Inflammatory macrophage treated with lipopolysaccharide for 4 hours (primary cell): ENCODE measurements at places on chromosomes 1 and 21.

DNA sequence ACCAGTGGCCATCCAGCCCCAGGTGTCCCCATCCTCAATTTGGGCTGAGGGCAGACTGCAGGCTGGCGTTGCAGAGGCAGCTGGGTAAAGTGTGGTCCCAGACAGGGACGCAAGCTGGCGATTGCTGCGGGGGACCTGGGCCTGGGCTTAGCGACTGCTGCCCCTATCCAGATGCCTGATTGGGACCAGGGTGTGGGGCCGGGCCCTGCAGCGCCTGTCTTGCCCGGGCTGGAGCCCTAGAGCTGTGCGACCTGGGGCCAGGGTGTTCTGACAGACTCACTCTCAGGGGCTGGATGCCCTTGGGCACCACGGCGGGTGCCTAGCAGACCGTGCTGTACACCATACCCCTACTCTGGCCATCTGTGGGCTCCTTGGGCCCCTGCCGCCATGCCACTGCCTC, 16.2 kb upstream of the FAAP20 start:
- no peak for DNase-seq

DNA sequence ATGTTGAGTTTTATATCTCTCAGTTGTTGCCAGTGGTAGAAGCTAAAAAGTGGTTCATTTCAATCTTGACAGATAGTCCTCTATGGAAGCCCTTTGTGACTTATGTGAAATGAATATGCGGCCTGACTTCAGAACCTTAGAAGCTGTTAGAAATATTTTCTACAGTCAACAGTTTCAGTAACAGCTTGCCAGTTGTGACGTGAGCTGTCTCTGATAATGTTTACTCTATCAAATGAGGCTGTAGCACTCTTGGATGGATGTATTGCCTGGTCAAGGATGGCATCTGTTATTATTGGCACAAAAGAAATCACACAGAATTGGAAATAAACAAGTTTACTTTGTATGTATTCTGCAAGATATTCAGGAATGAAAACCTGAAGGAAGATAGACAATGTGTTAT, 31.9 kb downstream of the SNX7 start:
- no peak for DNase-seq

DNA sequence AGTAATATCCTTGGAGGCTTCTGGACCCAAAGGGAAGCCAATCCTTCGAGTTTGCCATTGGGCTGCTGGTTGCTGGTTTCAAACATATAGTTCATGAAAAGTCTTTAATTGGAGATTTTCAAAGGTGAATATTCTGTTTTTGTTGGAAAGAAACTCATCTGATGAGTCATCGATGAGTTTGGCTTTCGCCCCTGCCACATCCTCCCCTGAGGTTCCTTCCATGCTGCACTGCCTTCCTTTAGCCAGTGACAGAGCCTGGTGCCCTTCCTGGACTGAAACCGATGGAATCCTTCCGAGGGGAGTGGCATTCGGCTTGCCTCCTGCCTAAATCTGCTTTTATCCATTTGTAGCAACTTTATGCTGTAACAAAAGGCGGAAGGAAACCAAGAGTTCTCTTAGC, 550.0 kb downstream of the KIF26B start:
- no peak for DNase-seq

DNA sequence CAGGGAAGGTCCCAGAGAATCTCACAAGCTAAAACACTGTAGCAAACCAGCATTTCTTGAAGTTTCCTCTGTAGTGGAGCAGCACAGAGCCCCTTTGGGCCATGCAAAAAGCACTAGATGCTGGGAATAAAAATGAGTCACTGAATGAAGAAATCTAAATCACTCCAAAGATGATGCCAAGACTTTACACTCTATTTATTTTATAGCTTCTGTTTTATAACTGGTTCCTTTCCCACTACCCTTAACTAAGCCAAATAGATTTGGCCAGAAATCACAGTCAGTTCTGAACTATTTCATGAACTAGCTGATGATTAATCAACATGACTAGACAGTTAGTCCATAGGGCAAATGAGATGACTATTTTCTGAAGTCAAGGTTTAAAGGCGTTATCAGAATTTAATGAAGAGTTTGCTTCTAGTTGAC, 89.5 kb downstream of the SCMH1 start:
- no peak for DNase-seq

- DNase-seq: no peak
Observed at GRCh38 chr1:172777767-172778166, 118.9 kb downstream of the FASLG start.

DNA sequence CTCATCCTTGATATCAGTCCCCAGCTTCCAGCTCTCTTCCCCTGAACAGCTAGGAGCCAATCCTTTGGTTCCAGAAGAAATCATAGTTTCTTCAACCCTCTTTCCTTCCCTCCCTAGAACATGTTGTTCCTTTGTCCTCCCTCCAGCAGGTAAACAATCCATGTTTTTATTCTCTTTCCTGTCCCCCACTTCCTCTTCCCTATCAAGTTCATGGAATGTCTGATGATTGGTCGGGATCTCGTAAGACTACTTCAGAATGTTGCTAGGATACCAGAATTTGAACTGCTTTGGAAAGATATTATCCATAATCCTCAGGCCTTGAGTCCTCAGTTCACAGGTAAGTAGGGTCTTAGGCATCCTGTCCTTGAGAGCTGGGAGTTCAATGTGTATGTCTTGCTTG, 23.1 kb upstream of the SLC27A3 start:
- no peak for DNase-seq

DNA sequence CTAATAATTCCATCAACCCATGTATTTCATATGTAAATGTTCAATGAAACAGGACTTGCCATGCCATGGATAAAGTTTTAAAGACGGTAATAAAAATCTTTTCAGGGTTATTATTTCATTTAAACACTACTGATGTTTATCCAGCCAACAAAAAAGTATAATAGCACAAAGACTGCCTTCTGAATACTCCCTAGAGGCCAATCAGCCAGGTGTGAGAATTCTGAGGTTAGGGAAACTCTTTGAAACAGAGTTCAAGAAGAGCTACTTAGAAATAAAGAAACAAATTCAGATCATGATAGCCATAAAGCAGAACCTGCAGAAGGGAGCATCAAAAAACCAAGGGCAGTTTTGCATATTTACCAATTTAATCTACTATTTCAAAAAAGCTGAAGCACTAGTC, 48.7 kb downstream of the AKT3 start:
- no peak for DNase-seq

DNA sequence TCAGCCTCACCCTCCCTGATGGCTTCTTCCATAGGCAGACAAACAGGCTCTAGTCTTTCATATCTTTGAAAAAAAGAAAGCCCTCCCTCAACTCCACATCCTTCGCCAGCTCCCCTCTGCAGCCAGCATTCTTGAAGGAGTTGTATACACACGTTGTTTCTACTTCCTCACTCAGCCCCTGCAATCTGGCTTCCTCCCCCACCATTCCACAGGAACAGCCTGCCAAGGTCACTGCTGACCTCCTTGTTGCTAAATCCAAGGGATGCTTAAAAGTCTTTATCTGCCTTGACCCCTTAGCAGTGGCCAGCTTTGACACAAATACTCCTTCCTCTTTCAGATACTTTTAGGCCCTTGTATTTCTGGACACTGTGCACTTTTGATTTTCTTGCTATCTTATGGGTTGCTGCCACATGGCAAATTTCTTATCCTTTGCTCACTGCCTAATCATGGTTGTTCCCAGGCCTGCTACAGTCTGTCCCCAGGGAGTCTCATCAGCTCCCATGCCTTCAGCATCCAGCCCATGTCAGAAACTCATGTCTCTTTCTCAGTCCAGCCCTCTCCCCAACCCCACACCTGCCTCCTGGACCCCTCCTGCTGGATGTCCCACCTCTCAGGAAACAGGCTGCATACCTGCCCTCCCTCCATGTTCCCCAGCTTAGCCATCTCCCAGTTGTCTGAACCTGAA, 8.3 kb downstream of the FAM229A start:
- no peak for DNase-seq

DNA sequence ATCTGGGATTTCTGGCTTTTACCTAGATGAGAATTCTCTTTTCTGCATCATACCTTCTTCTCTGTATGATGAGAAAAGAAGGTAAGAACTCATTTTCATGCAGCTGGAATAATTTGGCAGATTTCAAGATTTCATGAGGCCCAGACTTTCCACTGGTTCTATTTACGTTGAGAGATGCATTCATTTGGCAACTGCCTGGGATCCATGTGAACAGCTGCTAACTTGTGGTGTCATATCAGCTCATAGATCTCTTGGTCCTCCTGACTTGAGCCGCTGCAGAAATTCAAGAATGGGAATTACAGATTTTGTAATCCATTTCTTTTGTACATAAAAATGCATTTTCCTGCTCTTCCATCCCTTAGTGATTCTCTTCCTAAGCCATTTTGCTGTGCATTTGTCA, 17.1 kb upstream of the C1orf87 start:
- DNase-seq: no peak

DNA sequence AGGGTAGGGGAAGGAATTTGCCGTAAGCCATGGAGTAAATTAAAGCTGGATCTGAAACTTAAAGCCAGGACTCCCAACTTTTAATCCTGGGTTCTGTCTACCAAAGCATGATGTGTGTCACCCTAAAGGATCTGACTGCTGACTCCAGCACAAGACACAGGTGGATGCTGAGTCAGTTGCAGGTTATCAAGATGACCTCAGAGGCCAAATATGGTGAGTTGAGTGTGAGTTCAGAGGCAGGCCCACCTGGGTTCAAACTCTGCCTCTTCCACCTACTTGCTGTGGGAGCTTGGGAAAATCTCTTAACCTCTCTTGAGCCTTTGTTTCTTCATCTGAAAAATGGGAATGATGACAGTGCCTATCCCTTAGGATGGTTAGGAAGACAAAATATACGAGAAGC, 16.7 kb upstream of the LDLRAP1 start:
- no peak for DNase-seq

DNA sequence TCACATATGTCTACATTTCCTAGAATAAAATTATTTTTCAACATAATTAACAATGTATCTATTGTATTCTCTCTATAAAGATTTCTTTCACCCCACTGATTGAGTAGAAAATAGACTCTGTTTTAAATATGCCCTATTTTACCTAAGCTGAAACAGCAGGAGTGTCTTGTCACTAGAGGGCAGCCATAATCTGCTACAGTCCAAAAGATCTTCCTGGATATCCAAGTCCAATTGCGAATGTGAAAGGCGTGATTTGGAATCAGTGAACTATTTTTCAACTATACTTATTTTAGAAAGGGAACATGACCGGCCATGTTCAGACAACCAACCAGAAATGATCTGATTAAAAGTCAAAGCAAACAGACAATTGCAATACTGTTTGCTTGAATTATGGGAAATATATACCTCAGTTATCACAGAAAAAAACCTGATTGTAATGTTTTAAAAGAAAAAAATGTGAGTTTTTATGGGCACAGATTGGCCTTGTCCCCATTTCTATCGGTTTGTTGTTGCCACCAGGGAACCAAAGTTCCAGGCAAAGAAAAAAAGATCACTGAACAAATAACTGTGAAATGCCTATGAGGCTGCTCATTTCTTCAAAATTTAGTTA, 1211.0 kb upstream of the ADGRL4 start:
- no peak for DNase-seq

DNA sequence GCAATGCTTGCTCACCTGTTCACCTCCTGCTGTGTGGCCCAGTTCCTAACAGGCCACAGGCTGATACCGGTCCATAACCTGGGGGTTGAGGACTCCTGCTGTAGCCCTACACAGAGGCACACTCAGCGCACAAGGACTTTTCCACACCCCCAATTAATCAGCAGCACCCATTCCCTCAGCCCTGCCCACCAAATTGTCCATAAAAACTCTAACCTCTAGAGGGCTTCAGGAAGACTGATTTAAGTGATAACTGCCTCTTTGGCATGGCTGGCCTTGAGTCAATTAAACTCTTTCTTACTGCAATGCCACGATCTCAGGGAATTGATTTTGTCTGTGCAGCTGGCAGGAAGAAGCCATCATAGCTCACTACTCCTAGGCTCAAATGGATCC, 71.3 kb upstream of the MUTYH start:
- no peak for DNase-seq

DNA sequence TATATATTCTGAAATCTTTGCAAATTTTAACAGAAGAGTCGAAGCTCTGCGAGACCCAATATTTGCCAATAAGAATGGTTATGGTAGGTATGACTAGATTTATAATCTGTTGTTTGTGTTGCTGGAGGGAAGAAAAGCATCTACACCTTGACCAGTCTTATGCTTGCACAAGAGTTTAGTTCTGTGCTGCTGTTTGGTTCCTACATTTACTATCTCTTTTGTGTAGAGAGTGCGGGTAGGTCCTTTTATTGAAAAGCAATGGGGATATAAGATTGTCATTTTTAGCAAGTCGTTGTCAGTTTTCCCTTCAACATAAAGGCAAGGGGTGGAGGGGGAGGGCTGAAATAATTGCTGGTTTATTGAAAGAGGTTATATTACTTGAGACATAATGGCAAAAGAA, 396 bp downstream of the ELAVL4 start:
- no peak for DNase-seq

DNA sequence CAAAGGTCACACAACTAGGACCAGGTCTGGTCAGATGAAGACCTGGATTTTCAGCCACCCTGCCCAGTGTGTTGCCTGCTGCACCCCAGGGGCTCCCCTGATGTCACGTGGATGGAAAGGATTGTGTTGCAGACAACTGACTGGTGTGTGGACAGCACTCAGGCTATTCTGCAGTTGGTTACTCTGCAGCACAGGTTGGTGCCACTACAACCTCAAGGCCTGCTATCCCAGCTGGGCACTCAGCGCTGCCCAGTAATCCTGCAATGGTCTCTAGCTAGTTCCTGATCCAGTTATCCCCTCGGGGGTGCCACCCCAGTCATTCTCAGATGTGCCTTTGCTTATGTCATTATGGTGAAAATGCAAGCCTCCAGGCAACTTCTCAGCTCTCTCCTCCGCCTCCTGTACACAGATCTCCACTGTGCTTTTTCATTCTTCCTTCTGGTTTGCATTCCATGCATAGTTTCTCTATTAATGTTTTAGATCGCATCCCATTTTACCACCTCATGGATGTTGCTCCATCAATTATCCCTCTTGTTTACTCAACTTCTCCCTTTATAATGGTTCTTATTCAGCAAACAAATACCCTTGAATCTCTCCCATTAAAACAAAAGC, 503.2 kb upstream of the CAMK1G start:
- no peak for DNase-seq

DNA sequence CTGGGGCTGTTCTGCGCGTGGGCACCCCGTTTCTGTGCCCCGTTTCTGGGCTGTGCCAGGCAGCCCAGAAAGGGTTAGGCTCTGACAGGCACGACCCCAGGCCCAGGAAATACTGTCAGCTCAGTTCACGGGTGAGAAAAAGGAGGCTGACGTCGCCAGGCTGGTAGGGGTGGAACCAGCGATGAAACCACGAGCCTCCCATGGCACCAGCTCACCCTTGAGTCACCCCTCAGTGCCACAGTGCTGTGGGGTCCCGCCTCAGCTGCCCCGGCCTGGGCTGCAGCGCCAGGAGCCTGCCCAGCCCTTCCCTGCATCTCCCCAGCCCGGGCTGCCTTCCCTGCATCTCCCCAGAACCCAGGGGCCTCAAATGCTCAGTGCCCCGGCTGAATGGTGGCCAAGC, 11.5 kb downstream of the MEGF6 start:
- no peak for DNase-seq

DNA sequence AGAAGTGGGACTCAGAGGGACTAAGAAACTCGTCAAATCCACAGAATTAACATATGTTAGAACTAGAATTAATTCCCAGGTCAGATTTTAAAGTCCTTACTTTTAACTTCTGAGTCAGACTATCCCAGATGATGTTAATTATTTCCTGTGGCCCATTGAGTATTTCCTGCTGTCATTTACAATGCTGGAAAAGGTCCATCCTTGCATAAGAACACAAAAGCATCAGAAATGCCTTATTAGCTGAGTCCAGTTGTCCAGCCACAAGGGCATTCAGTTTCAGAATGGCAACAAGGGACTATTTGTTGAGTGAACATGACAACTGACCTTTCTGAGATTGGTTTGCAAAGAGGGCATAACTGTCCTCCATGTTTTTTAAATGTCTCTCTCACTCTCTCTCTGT, 16.5 kb upstream of the HIVEP3 start:
- DNase-seq: no peak
